ENCODE measurements at places on chromosomes 2 and 18.

DNA sequence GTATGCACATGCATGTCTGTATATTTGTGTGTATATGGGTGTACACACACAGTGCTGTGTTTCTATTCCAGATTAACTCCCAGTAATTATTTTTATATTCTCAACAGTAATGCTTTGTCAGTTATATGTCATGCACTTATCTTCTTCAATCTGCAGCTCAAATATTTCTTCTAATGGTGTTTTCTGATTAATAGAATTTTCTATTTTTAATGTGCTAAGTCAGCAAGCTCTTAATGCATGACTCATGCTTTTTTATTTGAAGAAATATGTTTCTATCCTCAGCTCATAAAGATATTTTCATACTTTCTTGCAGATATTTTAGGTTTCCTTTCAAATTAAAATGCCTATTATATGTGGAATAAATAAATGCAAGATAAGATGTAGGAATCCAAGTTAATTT, 59.7 kb upstream of the TMEM18 start:
- DNase-seq = no peak

DNA sequence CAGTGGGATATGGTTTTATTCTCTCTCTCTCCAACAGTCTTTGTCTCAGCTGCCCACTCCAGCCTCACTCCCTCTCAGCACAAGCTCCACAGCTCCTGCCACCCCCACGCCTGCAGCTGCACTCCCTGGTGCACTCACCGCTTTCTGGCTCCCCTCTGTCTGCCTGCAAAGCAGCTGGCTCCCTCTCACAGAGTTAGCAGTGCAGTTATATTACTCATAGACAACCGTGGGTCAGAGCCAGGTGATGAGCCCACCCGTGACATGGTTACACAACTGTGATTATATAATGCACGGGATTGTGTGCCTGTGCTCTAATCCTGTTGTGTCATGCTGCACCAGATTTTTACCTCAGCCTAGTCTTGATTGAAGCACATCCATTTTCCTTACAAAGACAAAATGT, 276.9 kb upstream of the CHAC2 start:
- DNase-seq = no peak

DNA sequence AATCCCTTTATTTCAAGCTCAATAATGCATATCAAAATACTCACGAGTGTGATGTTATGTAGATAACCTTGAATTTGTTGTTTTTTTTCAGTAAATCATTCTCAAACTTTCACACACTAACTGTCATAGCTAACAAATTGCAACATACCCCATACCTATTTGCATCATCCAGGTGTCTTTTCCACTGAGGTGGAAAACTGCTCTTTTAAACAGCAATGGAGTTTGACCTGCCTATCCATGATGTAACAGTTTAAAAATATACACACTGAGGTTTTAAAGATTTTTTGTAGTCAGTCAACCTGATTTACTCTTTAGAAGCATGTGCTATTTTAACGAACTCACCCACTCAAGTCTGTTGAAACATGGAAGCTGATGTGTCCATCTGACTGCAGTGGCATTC, 298.7 kb downstream of the RND3 start:
- DNase-seq = no peak

- DNase-seq = no peak
Observed at GRCh38 chr2:144996225-144996795, 476.4 kb upstream of the ZEB2 start.

DNA sequence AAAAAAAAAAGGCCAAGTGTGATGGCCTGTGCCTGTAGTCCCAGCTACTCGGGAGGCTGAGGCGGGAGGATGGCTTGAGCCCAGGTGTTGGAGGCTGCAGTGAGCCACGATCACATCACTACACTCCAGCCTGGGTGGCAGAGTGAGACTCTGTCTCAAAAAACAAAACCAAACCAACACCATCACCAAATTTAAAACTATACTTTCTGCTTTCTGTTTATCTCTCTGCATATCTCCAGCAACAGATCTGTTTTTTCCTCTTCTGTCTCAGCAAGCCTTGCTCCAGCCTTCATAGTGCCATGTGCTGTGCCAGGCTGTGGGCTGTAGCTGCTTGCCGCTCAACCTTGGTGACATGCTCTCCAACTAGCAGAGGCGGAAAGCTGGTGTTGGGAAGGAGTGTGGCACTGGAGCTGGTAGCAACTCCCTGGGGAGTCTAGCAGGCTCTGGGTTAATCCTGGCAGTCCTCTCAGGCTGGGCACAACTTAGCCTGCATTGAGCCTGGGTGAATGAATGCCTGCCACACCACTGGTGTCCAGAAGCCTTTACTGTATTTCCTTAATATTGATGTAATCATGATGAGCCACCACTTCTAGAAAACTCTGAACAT, 204.1 kb downstream of the LDLRAD4 start:
- no peak for DNase-seq

- no peak for DNase-seq
Observed at GRCh38 chr18:30766053-30766452, 276.5 kb downstream of the DSC3 start.

GRCh38 chr2:57881998-57882888, 164.4 kb upstream of the VRK2 start:
- no peak for DNase-seq

- no peak for DNase-seq
Observed at GRCh38 chr2:1859671-1860450, 115.5 kb upstream of the PXDN start.

DNA sequence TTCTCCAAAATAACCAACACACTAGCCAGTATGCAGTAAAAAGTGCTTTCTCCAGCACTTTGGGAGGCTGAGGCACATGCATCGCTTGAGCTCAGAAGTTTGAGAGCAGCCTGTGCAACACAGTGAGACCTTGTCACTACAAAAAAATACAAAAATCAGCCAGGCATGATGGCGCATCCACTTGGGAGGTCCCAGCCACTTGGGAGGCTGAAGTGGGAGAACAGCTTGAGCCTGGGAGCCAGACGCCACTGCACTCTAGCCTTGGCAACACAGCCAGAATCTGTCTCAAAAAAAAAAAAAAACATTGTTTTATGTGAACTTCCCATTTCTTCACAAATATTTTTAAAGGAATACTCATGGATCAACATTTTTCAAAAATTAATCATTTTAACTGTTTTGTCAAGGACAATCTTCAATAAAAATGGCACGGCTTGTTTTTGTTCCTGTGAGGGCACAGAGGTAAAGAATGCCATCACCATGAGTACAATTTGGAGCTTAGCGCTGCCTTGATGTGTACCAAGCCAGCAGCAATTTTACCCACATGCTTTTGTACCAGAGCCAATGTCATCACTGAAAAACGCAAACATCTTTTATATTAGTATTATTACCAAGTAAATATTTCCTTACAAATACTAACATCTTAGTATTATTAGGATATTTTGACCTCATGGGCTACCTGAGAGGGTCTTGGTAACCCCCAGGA, 26.7 kb downstream of the RAB1A start:
- no peak for DNase-seq

DNA sequence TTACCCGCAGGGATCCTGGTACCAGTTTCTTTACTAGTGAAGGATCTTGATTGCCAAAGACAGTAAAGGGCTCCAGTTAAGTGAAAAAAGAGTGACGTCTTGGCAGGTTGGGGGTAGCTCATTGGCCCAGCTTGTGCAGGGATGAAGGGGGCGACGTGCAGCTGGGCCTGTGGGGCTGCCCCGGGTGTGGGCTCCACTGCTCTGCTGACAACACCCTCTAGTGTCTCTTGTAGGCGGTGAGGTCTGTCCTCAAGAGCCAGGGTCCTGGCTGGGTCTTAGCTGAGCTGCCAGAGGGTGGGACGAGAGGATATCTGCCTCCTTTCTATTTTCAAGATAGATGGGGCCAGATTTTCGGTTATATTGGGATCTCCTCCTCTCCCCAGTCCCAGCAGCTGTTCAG, 6.1 kb downstream of the ARHGEF4 start:
- no peak for DNase-seq

Measured in stimulated activated CD4-positive, alpha-beta T cell treated with anti-CD3 and anti-CD28 coated beads, Interleukin-1b, Interleukin-23, amount 100 ng/mL, for 1 hour (primary cell).